ENCODE measurements at places on chromosomes 5 and 9.

GRCh38 chr5:1442222-1443145, 2.8 kb downstream of the SLC6A3 start:
- no peak for DNase-seq

GRCh38 chr5:31827867-31828266, 188.9 kb downstream of the PDZD2 start:
- DNase-seq: no peak

DNA sequence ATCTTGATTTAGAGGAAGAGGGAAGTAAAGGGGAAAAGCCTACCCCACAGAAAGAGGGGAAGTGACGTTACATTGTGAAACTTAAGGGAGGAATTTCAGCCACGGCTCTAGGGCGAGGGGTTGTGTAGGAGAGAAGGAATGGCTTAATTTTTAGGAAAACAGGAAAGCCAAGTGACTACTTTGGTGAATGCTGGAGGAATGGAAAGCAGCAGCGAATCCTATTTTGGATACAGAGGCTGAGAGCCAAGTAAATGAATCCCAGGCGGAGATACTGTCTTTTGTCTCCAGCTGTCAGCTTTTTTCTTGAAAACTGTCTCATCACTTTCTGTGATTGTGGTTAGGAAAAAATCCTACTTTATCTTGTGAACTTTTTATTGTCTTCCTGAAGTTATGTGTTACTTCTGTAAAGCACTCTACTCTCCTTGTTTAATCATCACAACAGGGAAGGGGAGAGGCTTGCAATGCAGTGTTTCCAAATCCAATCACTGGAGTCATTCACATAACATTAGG, 188.4 kb downstream of the TSSK1B start:
- DNase-seq: no peak

GRCh38 chr9:137009938-137010732, 13.8 kb upstream of the CLIC3 start:
- no peak for DNase-seq

DNA sequence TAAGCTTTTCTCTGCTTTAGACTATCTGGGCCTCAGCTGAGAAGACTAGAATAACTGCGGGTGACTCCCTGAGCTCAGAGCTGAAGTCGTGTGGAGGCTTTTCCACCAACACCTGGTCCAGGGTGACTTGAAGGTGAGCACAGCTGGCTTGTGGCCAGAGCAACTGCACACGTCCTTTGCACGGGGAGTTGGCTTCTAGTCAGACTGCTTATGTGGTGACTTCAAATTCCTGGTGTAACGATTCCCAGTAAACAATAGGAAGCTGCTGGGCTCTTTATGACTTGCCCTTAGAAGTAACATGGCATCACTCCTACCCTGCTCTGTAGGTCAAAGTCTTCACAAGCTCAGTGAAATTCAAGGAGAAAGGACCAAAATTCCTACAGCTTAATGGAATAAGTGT, 800.6 kb upstream of the CDH6 start:
- DNase-seq: no peak

GRCh38 chr5:167688341-167689130, 602.9 kb upstream of the WWC1 start:
- DNase-seq: no peak
